ENCODE measurements at places on chromosomes 6 and 20.

DNA sequence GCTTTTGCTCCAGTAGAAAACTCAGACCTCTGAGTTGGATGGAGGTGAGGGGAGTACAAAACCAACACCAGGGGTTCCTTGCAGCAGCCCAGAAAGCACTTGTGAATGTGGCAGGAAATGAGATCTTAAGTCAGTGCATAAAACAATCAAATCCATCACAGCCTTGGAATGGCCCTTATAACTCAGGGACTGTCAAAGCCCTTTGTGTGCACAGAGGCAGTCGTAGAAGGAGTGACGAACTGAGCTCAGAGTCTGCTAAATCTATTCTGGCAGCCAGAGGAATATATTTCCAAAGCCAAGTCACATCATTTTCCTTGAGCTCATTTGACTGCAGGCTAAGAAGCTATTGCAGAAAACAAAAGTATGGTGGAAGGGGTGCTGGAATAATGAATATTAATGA is 676.6 kb downstream of the DHX35 start:
- DNase-seq, result no peak

DNA sequence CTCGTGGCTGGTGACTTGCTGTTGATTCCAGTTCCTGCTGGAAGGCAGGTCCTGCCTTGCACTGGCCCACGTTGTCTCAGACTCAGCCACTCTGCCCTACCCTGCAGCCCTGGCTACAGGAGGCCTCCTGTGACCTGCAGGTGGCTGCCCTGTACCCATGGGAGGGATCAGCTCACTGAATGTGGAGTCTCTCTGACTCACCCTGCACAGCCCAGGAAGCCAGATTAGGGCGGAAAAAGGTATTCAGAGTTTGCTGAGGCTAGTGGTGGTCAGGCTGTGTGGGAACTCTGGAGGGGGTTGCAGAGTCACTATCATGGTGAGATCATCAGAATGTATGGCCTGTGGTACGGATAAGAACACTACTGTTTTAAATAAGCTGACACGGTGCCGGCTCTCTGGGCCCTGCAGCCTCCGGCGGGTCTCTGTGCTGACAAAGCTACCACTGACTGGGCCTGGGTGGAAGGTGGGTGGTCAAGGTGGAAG is 24.7 kb upstream of the PYGB start:
- no peak for DNase-seq

GRCh38 chr6:43669922-43670622 is 17.5 kb downstream of the MRPS18A start:
- no peak for DNase-seq

DNA sequence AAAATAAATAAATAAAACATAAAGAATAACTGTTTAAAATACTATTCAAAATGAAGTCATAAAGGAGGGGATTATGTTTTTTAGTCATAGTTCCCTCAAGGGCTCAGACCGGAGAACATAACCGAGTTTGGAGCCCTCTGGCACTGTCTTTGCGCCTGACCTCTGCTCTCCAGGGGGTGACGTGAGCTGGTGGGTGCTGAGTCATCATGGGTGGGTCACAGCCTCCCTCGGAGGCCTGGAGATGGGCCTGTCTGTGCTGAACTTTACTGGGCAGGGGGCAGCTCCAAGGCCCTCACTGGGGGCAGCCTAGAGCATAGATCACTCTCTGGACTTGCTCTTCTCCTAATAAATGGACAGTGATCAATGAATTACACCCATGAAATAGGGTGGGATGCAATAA is 3.1 kb upstream of the MAVS start:
- DNase-seq, result no peak

GRCh38 chr20:23331450-23332350 is 18.9 kb upstream of the NXT1 start:
- no peak for DNase-seq

DNA sequence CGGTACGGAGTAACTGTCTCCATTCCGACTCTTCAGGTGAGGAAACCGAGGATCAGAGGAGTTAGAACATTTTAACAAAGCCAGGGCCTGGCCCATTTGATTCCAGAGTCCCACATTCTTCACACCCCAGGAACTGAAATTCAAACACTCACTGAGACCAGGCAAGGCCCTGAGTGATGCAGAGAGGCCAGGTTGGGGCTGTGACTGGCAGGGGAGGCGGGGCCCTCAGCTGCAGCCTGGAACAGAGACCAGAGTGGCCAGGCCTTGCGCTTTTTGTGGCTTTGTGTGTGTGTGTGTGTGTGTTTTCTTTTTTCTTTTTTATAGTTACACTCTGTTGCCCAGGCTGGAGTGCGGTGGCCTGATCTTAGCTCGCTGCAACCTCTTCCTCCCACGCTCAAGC is 57.2 kb downstream of the BCAS4 start:
- no peak for DNase-seq

DNA sequence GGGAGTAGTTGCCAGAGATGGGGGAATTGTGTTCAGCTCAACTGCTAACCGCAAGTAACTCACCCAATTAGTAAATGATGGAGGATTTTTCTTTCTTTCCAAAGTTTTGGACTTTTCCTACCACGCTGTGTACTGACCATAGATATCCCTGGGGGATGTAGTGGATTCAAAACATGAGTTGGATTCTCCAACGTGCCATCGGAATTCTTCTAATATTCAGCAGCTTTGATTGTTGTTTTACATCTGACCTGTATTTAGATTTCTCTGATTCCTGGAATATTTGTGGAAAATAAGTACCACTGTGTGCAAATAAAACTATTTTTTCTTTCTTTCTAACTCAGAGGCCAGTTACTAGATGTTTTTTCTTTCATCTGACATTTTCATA is 1.1 kb downstream of the CCDC170 start:
- no peak for DNase-seq

DNA sequence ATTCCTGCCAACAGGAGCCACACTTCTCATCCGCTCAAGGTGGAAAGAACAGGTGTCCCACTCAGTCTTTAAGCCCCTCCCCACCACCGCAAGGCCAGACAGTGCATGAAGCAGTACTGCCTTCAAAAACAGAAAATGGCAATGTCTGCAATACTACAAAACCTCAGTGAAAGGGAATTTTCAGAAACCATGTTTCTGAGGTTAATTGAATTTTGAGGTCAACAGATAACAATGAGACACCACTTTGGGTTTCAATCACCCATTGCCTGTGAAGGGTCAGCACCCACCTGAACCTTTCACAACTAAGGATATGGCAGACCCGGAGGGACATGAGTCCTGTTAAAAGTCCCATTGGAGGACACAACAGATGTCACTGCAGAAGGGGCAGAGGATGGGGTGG is 13.0 kb downstream of the ZC3H12D start:
- DNase-seq, result no peak

- no peak for DNase-seq
Observed at GRCh38 chr6:109251839-109252238, 130.4 kb downstream of the CD164 start.

- DNase-seq, result no peak
Observed at GRCh38 chr20:43988867-43989266, 74.2 kb downstream of the TOX2 start.

- DNase-seq, result no peak
Observed at GRCh38 chr6:45436544-45437438, 59.1 kb upstream of the SUPT3H start.

DNA sequence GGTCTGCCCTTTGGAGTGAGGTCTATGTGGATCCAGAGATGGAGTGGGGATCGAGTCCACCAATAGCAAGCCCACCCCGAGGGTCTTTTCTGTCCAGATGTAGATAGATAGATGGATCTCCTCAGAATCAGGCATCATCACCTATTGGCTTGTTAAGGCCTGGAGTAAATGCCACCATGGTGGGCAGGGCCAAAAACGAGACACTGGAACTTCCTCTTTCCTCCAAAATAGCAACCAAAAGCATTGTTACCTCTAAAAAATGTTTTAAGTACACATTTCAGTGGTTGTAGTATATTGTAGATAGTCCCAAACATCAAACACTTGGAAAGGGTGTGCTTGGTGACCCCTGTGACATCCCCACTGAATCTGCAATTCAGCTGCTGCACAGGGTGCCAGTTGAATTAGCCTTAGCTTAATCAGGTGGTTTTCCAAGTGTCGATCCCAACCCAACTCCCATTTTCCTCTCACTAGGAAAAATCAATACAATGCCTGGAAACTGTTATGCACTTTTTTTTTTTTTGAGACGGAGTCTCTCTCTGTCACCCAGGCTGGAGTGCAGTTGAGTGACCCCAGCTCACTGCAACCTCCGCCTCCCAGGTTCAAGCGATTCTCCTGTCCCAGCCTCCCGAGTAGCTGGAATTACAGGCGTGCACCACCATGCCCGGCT is 35.0 kb upstream of the NELFCD start:
- DNase-seq, result no peak

- no peak for DNase-seq
Observed at GRCh38 chr6:11718463-11718862, 60.1 kb downstream of the ADTRP start.

- DNase-seq, result no peak
Observed at GRCh38 chr6:17673543-17674254, 33.0 kb downstream of the NUP153 start.
